ENCODE measurements at places on chromosomes 1 and 21.

DNA sequence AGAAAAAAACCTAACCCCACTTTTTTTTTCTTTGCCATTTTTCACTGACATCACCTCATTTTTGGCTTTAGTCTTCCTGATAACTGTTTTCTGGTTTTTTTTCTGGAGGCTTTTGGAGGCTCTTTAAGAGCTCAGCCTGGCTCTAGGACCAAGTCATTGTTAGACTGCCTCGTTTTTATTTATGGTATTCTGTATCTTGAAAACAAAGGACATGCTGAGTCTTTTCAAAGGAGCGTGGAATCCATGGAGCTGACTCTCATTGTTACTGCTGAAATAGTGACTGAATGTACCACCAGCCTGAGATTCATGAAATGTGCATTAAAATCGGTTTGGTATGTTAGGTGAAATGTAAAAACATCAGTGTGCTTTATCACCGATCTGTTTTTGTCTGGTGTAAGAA is 28.0 kb downstream of the RASAL2 start:
- no peak for DNase-seq

DNA sequence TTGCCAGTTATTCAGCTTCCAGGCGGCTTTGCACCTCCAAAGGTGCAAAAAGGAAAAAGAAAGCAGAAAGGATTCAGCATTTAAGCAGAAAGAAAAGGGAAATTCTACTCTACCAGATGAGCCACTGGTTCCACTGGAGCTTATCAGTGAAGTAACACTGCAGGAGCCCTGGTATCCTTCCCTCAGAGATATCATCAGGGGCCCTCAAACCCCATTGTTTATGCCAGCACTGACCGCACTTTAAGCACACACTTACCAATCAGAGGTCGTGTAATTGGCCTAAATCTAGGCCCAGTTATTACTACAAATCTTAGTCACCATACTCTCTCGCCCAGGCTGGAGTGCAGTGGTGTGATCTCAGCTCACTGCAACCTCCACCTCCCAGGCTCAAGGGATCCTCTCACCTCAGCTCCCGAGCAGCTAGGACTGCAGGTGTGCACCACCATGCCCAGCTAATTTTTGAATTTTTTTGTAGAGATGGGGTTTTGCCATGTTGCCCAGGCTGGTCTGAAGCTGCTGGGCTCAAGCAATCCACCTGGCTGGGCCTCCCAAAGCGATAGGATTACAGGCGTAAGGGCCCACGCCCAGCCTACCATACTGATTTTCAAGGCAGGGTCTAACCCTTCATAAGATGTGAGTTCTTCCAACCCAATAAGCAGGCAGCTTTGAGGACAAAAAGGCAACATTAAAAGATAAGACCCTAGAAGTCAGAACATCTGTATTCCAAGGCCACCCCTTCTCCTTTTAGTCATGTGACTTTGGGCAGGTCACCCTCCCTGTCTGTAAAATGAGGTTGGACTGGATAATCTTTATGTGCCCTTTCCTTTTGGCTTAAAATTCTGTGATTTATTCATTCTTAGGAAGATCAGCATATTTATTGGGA is 125.3 kb downstream of the SYT2 start:
- DNase-seq = no peak

DNA sequence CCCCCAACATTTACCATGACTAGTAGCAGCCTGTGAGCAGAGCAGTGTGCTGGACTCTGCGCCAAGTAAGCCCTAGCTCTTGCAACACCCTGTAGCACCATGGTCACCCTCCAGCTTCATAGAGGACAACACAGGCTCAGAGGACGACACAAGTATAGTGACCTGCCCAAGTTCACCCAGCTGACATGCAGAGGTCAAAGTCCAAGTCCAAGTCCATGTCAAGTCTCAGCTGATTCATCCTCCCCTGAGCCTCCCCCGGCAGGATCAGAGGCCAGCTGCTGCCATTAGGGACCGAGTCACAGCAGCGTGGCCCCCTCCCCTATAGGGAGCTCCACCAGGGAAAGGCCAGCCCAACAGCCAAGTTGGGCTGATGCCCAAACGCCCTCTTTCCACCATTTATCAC is 15.9 kb downstream of the SDC3 start:
- no peak for DNase-seq

GRCh38 chr21:34510148-34511142 is 1.6 kb downstream of the KCNE1 start:
- peak; percentile 39 for DNase-seq

GRCh38 chr1:40745176-40745575 is 38.4 kb upstream of the KCNQ4 start:
- DNase-seq = no peak

DNA sequence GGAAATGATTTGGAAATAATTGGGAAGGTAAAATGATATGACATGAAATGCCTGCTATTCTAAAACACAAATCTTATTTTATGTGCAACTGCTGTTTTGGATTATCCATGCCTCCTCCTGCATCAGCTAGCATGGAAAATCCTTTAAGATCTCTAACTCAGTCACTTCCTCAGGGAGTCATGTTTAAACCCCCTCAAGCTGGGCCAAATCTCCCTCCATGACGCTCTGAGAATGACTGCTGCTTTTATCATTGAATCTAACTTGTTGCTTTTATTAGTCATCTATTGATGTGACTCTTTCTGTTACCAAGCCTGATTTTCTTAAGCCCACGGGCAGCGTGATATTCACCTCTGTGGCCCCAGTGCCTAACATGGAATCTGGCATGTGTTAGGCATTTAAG is 324.8 kb downstream of the DISC1 start:
- DNase-seq = peak; percentile 68

DNA sequence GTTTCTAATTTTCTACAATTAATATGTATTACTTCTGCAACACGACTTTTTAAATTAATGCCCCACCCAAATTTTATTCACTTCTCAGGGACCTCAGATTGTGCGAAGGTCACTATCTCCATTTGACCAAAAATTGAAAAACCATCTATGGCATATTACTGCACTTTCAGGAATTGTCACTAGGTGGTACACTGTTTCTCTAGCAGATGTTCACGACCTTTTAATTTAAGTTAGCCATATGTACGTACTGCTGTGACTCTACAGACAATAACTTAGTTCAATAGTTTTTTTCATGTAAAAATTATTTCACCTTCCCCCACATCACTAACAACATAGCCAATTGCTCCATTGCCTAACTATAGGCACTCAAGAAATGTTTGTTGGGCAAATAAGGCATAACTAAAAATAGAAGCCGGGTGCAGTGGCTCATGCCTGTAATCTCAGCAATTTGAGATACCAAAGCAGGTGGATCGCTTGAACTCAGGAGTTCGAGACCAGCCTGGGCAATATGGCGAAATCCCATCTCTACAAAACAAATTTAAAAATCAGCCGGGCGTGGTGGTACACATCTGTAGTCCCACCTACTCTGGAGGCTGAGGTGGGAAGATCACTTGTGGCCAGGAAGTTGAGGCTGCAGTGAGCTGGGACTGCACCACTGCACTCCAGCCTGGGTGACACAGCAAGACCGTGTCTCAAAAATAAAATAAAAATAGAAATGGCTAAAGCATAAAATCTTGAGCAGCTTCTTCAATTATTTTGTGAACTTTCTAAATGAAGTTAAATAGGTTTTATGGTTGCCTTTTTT is 75.7 kb upstream of the PKN2 start:
- DNase-seq = peak; percentile 28

- DNase-seq = no peak
Measured at GRCh38 chr1:220810963-220811362, 24.2 kb downstream of the MTARC1 start.

DNA sequence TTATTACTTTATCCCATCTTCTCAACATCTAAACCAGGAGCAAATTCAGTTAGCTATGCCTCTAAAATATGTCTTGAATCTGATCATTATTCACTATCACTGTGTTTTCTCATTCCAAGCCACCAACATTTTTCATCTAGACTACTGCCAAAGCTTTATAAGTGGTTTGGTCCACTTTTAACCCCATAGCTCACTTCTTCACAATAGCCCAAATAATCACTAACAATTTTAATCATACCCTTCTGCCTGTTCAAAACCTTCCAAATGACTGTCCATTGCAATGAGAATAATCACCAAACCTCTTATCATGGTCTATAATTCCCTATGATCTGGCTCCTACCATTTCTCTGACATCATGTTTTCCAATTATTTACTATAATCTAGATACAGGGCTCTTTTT is 149.8 kb upstream of the ZNHIT6 start:
- DNase-seq = no peak
